ENCODE measurements at places on chromosomes 2 and 18.

GRCh38 chr18:22946217-22946616 lies 13.1 kb downstream of the RBBP8 start:
- DNase-seq, result no peak

- peak; percentile 72 for DNase-seq
These were observed 20.4 kb upstream of the BCL2 start for GRCh38 chr18:63339920-63340484.

DNA sequence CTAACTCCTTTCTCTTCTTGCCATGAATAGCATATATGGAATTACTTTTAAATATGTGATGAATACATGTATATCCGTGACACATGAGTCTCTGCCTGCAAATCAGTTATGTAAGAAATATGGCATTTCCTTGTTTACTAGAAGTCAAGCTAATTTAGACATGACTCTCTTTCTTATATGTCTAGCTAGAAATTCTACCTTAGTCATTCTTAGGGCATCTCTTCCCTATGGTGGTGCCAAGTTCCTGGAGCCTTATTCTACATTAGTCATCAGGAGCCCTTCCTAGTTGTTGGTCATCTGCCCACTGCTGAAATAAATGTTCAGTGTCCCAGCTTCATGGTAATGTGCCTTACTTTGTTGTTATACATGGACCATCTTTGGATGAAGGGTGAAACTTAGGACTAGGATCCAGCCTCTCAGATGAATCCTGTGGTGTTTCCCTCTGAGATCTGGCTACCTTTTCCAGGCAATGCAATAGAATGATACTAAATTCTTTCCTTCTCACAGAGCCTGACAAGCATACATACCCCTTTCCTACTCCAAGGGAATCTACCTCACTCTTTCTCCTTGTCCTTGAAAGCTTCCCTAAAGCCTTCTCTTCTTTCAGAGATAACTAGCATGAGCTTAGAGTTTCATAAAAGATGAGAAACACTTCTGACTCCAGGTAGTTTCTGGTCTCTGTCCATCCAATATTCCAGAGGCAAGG lies 415.3 kb upstream of the VWC2L start:
- DNase-seq, result no peak

GRCh38 chr2:37180006-37180639 lies 8.3 kb downstream of the SULT6B1 start:
- no peak for DNase-seq

DNA sequence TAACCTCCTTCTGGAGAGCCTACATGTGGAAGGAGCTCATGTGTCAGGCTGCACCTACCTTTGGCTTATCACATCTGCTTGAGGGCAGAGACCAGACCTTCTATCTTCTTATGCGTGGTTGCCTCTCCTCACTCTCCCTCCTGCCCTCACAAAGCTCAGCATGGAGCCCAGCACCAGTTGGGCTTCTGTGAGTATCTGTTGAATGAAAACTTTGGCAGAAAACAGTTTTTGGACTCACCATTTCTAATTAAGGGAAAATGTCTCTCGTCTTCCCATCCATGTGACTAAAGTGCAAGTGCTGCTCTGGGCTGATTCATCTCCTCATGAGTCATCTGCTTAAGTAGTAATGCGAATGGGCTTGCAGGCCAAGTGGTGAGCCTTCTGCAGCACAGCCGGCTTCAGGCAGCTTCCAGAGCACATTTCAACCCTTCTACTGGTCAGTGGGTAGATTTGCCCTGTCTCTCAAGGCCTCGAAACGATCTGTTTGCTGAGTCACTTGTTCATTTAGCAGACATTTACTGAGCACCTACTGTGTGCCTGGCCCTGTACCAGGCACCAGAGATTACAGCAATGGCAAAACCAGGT lies 102.6 kb downstream of the VSNL1 start:
- no peak for DNase-seq

DNA sequence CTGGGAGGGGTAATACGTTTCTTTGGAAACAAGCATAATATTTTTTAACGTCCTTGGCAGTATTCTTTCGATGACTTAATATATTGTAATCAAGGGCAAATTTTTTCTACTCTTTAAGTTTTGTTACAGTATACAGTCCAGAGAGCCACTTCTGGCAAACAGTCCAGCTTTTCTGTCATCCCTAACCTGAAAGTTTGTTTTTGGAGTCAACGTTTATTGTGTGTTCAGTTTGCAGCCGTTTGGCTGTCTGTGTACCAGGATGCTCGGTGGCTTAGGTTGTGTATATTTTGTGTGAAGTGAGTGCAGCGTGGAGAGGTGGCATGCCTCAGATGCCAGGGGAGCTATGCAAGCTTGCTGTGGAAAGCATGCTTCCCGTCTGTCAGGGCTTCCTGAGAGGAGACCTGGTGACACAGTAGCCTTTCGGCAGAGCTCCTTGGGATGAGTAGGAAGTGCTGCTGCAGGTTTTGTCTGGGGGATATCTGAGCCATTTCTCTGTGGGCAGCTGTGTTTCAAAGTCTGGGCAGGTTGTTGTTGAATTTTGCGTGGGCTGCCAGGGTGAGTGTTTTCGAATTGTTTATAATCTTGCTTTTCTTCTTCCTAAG lies 14.7 kb downstream of the MAP3K20 start:
- DNase-seq, result no peak

- DNase-seq, result peak; percentile 30
These were observed 63.3 kb upstream of the STK17B start for GRCh38 chr2:196234672-196235071.

DNA sequence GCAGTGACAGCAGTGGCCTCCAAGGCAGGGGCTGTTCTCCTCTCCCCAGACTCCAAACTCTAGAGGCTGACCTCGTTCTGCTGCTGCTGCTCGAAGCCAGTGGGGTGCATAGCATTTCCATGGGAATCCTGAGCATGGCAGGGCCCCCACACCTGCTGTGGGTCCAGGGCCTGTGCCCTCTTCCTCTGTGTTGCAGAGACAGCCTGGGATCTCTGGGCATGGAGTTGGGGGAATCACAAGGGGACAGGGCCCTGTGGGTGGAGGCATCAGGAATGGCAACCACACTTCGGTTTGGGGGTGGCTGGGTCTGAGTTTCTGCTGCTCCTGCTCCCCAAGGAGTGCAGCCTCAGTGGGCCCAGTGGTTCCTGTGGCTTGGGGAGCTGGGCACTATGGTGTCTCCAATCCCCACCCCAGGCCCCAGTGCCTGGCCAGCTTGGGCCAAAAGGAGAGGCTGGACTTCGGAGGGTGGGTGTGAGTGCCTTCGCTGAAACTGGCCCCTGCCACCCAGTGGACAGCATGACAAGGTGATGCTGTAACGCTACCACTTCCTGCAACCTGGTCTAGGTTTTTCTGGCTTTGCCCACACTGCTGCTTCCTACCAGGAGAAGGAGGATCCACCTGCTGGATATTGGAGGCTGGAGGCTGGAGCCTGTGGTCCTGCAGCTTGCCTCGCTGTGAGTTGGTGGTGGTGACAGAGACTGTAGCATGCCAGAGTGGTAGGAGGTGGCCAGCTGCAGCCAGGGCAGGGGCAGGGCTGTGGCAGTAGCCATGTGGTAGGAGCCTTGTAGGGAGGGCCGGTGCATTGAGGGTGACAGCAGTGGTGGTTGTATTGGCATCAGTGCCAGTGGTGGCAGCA lies 56.6 kb downstream of the SOWAHC start:
- no peak for DNase-seq

DNA sequence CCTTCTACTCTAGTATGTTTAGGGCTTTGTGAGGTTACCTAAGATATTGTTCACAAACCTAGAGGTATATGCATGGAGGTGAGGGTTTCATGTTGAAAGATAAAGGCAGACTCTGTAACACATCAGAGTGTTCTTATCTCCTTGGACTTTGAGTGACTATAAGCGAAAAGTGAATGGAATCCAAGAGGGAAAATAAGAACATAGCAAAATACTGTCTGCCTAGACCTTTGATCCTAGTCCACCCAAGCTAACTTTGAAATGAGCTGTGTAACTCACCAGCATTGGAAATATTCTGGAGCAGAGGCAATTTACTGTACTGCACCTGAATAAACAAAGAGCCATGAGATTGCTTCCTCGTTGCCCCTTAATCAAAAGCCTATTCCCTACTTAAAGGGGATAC lies 28.2 kb upstream of the GALNT1 start:
- DNase-seq, result no peak

GRCh38 chr2:88764850-88765153 lies 73.3 kb downstream of the RPIA start:
- no peak for DNase-seq

GRCh38 chr2:19739256-19739655 lies 162.5 kb downstream of the TTC32 start:
- no peak for DNase-seq

DNA sequence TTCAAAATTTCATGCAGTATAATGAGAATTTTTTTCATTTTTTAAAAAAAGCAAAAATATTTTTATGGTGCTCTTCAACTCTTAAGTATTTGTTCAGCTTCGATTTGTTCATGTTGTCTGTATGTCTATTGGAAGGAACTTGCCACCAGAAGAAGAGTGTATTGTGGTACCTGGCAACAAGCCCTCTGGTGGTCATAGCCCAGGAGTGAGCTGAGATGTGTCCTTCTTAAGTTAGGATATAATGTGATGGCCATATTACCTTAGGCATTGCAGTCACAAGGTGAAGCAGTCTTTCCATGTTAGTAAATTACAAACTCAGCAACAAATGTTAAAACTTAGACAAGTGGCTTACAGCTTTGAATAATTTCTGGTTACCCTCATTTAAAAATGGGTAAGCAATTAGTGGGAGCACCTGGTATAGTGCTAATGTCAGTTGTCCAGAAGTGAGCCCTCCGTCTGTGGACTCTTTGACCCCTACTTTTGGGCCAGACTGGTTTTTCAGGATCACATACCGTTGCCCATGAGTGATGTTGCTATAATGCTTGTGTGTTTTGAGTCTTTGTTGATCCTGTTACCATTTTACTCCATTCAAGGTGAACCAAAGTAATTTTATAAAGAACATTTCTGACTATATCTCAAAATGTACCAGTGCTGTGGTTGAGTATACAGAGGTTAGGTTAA lies 57.4 kb downstream of the MYO1B start:
- DNase-seq, result peak; percentile 52

DNA sequence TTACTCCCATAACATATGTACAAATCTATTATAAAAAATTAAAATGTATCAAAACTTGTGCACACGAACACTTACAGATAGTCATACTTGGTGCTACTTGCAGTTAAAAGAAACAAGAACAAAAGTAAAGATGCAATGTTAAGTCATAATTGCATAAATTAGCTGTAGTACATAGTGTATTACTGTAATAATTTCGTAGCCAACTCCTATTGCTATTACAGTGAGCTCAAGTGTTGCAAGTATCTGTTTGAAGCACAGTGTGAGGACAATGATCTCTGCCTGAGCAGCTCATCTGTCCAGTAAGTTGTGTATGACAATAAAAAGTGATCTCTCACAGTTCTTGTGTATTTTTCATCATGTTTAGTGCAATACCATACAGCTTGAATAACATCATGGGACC lies 7.5 kb upstream of the SERPINB13 start:
- DNase-seq, result no peak

GRCh38 chr18:7684966-7685365 lies 117.8 kb downstream of the PTPRM start:
- no peak for DNase-seq

- no peak for DNase-seq
These were observed 198.3 kb upstream of the DLGAP1 start for GRCh38 chr18:4653418-4653817.

DNA sequence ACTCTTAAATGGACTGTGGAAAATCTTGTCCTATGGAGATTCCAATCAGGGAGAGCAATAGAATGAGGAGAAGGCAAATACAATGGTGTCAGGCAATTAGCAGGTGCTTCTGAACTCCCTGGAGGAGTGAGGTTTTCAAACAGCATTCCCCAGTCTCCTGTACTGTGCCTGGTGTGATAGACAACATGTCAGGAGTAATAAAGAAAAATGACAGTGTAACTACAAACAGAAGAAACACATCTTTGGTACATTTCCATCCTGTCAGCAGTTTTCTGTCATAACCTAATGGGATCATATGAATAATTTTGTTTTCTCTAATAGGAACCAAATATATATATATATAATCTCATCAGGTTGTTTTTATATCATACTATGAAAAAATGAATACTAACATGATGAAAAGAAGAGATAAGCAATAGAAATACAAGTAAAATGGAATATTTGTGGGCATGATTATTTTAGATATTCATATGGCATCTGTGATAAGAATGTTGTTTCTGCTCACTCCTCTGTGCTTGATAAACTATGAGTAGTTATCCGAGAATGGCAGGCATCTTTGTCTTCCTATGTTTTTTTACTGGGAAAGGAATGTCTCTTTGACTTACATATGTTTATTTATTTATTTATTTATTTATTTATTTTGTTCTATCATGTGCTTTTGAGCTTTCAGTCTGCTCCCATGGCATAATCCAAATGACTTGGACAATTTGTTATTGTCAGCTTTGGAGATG lies 441.7 kb downstream of the TXNL1 start:
- DNase-seq, result no peak

DNA sequence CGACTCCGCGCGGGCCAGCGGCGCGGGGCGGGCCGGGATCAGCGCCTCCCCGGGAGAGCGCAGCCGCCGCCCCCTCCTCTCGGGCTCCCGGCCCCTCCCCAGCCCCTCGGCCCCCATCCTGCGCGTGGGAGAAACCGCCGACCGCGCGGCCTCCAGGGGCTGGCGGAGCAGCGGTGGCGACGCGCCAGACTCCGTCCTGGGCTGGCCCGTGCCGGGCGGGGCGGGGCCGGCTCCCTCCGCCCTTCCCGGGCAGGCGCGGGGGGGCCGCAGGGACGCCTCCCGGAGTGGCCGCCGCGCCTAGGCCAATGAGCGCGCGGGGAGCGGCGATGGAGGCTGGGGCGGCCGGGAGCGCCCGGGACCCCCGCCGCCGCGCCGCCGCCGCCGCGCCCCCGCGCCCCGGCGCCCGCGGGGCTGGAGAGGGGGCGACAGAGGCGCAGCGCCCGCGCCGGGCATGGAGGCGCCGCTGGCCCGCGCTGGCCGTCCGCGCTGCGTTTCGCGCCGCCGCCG lies 49.1 kb downstream of the KCNIP3 start:
- no peak for DNase-seq

DNA sequence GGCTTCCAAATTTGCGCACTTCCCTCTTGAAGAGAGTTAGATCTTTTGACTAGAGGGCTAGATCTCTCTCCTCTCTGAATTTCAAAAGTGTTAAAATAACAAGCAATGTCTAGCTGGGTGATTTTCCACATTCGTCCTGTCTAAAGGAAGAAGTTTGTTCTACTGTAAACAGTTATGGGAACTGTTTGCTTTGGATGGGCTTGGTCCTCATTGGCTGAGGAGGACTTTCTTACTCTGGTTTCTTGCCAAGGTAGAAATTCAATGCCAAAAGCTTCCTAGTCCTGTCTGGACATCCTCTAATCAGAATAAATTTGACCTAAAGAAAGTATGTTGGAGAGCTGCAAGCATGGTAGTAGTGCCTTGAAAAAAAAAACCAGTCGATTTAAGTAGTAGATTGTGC lies 47.4 kb upstream of the RAPH1 start:
- no peak for DNase-seq

GRCh38 chr2:165573534-165574461 lies 104.3 kb downstream of the CSRNP3 start:
- DNase-seq, result no peak

DNA sequence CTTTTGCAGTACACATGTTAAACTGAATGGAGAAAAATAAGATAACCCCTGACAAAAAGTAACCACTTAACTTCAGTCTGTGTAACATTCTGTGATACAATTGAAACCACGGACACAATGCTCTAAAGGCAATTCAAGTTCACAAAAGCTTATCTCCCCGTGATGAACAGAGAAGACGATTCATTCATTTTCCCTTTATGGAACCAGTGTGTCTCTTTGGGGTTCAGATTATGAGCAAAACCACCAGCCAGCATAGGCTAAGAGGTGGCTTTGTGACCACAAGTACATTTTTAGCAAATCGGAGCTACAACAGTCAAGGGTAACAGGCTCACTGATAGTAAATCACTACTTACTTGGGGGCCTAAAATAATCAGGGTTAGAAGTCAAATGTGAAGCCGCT lies 120.6 kb upstream of the SMAD7 start:
- DNase-seq, result no peak

GRCh38 chr18:60372596-60372995 lies at the start of gene MC4R:
Gene MC4R, minus strand, starts transcription at chr18:60372775. Its CDS starts 426 bp downstream, at chr18:60372349.
- DNase-seq, result no peak
